ENCODE measurements at places on chromosomes 2 and 18.

DNA sequence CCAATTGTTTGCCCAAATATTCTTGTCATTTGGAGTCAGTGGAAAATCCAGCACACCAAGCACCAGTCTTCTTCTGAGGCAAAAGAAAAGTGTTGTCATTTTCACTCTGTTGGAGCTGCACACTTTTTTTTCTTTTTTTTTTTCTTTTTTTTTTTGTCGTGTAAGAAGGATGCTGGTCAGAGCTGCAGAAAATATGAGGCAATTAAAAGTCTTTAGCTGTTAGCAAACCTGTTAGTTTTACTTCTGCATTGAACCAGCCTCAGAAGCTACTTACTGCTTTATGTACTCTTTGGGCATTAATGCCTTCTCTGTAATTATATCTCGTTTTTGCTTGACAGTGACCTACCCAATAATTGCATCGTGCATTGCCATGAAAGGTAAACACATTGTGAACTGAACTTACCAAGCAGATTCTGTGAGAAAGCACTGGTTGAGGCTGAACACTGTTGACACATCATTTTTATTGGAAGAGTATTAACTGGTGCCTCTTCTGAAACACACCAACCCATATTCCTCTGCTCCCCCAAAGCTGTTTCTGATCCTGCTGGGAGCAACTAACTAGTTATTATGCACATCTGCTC, 165.4 kb downstream of the CAPN13 start:
- DNase-seq = no peak

DNA sequence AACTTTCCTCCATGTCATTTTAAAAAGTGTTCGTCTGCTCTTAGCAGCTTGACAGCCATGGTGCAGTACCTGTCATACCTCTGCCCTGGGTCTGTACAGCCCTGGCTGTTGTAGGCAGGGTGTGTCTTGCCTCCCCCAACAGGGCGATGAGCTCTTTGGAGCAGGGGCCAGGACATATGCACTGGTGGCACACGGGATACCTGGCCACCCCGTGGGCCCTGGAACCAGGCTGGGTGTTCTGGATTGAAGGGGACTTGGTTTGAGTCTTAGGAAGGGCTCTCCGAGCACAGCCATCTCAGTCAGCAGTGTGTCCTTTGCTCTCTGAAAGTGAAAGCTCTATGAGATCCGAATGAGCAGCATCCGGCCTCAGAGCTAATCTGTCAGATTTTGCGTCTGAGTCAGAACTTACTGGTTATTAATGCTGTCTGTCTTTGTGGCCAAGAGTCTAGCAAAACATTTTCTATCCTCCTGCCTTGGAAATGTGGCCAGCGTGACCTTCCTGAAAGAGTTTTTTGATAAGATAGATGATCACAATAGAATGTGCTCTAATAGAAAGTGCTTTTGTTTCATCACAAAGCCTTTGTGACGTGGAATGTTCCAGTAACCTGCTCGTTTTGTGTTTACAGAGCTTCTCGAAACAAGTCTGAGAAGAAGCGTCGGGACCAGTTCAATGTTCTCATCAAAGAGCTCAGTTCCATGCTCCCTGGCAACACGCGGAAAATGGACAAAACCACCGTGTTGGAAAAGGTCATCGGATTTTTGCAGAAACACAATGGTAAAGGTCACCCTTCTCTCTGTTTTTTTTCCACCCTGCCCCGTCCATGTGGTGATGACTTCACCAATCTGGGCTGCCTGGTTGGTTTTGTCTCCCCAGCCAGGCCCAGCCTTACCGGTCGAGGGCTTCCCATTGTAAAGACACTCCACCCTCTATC, 77.3 kb upstream of the RPL31 start:
- DNase-seq = no peak

DNA sequence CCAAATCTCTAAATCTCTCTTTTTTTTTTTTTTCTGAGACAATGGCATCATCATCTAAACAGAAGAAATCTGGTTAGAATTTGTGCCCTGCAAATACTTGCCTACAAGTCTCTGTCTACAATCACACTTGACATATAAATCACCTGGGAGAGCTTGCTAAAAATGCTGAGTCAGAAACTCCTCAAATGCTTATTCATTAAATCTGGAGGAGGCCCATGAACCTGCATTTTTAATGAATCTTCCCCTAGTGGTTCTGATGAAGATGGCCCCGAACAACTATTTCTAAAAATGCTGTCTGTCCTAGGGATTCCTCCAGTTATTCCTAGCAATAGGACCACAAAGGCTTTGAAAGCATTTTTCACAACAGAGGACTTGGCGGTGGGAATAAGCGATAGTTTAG, 1.6 kb upstream of the CSRNP3 start:
- no peak for DNase-seq

GRCh38 chr18:24837066-24837465, 376.6 kb downstream of the HRH4 start:
- DNase-seq = no peak

GRCh38 chr2:120331903-120332302, 14.0 kb upstream of the INHBB start:
- no peak for DNase-seq

GRCh38 chr2:157785200-157785599, 90.9 kb downstream of the ACVR1 start:
- DNase-seq = no peak

- DNase-seq = no peak
Observed at GRCh38 chr18:68660354-68661183, 54.3 kb downstream of the TMX3 start.
